Stimulated activated CD4-positive, alpha-beta T cell treated with anti-CD3 and anti-CD28 coated beads, Interleukin-1b, Interleukin-23, amount 100 ng/mL, for 1 hour (primary cell): ENCODE measurements at places on chromosomes 4 and X.

- DNase-seq = no peak
Observed at GRCh38 chr4:185549095-185549639, 13.9 kb upstream of the PDLIM3 start.

- no peak for DNase-seq
Observed at GRCh38 chr4:163776957-163777356, 282.5 kb downstream of the TMA16 start.

- DNase-seq = no peak
Observed at GRCh38 chr4:81214881-81215868, at the start of gene PRKG2. PRKG2 (minus strand) TSS chr4:81215222; CDS start chr4:81205047, 10,175 bp downstream.

DNA sequence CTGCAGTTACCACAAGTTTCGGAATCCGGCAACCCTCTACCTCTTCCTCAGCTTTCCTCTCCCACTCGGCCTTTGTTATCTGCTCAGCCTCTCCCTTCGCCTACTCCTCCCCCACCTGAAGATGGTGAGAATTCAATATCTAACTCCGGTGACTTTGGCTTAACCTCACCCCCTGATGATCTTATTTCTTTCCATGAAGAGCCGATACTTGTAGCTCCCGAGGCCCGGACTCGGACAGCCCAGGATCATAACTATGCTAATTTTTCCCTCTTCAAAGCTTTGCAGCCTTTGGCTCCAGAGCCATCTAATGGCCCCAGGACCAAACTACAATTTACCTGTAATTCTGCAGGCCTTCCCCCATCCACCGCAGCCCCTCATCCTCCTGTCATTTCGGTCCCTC is 32.0 kb upstream of the MGST2 start:
- no peak for DNase-seq

DNA sequence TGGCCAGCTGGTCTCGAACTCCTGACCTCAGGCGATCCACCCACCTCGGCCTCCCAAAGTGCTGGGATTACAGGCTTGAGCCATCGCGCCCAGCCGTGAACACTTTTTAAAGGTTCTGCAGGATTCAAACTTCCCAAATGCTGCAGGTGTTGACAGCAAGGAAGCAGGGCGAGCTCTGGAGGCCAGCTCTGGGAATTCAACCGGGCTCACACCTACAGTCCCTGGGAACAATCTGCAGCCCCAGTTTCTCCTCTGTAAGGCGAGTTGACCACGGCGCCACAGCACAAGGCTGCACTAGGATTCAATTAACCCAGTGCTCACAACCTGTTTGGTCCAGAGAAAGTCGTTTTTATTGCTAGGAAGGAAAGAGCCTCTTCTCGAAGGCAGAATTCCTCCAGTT is 1.6 kb downstream of the MTNR1A start:
- no peak for DNase-seq

DNA sequence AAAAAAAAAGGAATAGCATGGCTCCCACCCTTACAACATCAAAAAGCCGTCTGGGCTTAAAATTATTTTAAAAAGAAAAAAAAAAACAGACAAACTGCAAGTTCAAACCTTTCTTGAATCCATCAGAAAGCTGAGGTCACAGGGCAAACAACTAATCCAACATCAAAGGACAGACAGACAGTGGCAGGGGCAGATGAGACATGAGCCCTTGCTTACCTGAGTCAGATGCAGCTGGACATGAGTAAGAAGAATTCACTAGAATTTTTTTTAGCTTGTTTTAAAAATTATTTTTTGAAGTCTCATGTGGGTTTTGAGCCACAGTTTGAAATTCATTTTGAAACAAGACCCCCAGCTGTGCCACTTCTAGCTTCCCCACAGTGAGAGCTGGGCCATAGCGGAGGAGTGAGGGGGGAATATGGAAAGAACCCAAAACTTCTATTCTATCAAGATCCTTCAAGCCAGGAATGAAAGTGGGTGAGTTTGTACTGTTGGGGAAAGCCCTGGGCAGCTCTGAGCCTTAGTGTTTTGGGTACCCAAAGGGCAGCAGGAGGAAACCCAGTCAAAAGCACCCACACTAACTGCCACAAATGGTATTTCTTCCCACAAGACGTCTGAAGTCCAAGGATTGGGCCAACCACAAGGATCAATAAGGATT is 111.4 kb downstream of the ATXN3L start:
- DNase-seq = no peak

DNA sequence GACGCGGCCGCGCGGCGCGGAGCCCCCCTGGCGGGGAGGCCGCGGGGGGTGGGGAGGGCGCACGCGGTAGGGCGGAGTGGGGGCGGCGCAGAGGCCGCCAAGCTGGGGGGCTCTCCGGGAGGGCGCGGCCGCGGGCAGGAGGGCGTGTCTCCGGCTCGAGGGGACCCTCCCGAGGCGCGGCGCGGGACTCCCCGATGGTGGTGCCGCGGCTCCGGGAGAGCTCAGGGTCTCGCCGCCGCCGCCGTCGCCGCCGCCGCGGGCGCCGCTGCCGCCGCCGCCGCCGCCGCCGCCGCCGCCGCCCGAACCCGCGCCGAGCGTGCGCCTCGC is 165 bp upstream of the PTCHD1 start:
- DNase-seq = no peak

DNA sequence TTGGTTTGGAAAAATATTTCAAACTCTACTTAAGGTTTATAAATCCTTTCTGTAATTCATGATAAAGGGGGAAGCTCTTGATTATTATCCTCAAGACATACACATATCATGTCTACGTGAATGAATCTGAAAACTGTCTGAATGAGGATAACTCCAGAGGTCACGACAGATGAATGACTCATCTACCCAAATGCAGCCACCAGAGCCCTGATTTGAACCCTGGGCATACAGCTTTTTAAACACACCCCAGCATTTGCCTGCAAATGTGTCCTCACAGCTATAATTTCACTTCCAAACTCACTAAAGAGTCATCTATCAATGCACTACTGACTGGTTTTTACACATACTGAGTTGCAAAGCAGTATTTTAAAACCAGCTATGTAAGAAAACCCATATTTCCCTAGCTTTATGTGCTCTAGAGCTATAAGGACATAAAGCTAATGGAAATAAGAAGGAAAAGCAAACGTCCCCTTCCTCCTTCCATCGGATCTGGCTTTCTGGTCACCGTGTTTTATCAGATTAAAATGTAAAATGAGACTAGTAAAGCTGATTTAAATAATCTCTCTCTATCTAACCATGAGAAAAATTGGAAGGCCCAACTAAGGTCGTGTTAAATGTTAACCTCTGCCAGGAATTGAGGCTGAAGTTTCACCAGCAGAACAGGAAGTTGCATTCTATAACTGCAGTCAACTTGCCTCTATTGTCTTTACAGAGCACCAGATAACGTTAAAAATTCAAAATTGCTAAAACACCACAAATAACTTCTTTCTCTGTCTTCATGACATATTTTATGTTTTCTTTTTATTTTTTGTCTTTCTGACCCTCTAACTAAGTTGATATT is 63.1 kb upstream of the SPP1 start:
- DNase-seq = no peak

- DNase-seq = no peak
Observed at GRCh38 chr4:114146947-114147618, 167.6 kb upstream of the ARSJ start.

- no peak for DNase-seq
Observed at GRCh38 chr4:151455212-151455611, 46.2 kb downstream of the FHIP1A start.

- no peak for DNase-seq
Observed at GRCh38 chr4:163380703-163381102, 37.0 kb downstream of the NPY5R start.

DNA sequence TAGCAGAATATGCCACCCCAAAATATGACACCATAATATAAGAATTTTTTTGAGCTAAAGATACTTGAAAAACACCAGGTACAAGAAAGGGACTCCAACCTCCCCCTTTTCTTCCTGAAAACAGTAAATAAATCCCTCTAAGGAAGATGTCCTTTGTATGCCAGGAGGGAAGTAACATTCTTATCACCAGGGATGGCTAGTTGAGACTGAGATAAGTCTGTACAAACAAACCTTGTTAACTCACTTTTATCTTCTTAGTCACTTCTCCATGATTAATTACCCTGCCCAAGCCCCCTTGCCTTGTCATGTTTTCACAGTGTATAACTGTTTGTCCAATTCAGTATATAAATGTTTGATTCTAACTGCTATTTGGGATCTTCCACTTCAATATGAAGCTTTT is 888.0 kb downstream of the PCDH18 start:
- DNase-seq = no peak

GRCh38 chrX:9665113-9665512 is 100.5 kb downstream of the GPR143 start:
- no peak for DNase-seq

GRCh38 chr4:73705721-73706120 is 34.6 kb upstream of the CXCL8 start:
- no peak for DNase-seq

DNA sequence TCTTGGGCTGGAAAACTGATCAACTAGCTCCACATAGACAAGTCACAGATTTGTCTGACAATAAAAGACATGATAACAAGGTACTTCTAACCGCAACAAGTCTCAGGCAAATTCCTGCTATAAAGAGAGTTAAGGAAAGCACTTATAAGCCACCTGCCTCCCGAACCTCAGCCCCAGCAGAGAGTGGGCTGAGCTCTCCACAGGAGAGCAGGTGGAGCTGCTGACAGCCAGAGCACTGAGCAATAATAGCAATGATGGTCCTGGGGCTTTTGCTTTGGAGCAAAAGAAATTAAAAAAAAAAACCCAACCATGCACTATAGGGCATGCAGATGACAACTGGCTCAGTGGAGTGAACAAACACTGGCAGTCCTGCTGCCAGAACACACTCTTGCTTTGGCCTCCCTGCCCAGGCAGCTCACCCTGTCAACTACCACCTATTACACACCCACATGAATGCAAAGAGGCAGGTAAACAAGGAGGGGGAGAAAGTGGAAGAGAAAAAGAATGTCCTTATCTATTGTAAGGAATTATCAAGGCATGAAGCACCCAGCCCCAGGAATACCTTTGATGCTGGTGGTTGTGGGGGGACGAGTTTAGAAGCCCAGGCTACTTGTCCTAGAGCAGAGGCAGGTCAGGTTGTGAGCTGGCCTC is 135.8 kb upstream of the DGKK start:
- no peak for DNase-seq

DNA sequence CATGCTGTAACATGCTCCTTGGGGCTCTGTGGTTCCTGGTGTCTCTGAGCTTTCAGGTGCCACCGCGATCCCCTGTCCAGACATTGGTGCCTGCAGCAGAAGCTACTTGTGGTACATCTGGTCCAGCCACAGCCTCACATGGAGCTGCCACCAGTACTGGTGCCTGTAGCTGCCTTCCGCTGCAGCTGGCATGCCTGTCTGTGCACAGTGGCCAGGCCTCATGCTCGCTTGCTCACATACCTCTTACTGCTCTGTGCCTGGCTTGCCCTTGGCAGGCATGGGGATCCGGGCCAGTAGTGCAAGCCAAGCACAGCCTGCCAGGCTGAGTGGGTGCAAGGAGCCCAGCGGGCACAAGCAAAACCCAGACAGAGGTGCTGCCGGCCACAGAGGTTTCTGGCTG is 618.6 kb downstream of the DMD start:
- no peak for DNase-seq

DNA sequence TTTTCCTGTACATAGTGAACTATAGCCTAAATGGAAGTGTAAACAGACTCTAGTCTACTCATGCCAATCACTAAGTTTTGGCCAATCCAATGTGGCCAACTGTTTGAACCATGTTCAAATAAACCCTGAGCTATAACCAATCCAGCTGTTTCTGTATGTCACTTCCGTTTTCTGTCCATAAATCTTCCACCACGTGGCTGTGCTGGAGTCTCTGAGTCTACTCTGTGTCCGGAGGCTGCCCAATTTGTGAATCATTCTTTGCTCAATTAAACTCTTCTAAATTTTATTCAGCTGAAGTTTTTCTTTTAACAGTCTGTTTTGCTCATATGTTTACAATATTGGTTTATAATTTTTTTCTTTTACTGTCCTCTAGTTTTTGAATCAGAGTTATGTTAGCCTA is 112.3 kb upstream of the BANK1 start:
- DNase-seq = no peak

GRCh38 chr4:52098618-52099017 is 47.5 kb downstream of the SPATA18 start:
- no peak for DNase-seq

- DNase-seq = no peak
Observed at GRCh38 chr4:110902500-110902899, 279.6 kb upstream of the PITX2 start.

DNA sequence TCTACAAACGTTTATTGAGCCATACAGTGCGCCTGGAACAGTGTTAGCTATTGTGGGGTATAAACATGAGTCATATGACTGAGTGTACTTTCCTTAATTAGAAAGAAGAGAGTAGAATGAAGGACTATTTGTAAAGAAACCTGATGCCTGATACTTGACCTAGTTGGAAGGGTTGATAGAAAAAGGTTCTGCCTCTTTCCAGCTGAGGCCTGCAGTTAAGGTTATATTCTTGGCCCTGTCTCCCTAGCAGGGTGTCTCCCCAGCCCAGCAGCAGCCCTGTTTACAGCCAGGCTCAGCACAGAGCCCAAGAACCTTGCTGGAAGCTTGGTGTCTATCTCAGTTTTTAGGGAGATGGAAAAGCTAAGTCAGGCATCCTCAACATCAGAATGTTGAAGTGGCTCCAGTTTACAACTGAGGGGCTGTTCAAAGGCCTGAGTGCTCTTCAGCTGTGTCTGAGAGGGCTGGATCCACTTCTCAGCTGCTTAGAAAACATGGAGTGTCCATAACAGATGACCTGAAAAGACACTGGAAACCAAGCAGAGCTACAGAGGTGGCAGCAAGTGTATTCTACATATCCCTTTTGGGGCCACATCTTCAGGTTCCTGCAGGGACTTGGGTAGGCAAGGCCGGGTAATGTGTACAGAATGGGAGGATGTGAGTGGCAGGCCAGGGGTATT is 21.6 kb downstream of the NYX start:
- no peak for DNase-seq

GRCh38 chr4:8188085-8188484 is 11.0 kb upstream of the SH3TC1 start:
- no peak for DNase-seq

GRCh38 chr4:106687026-106687425 is 318.4 kb upstream of the GIMD1 start:
- no peak for DNase-seq

- no peak for DNase-seq
Observed at GRCh38 chr4:42955746-42956505, 63.4 kb downstream of the GRXCR1 start.

GRCh38 chrX:120463241-120463640 is 5.9 kb downstream of the LAMP2 start:
- no peak for DNase-seq

DNA sequence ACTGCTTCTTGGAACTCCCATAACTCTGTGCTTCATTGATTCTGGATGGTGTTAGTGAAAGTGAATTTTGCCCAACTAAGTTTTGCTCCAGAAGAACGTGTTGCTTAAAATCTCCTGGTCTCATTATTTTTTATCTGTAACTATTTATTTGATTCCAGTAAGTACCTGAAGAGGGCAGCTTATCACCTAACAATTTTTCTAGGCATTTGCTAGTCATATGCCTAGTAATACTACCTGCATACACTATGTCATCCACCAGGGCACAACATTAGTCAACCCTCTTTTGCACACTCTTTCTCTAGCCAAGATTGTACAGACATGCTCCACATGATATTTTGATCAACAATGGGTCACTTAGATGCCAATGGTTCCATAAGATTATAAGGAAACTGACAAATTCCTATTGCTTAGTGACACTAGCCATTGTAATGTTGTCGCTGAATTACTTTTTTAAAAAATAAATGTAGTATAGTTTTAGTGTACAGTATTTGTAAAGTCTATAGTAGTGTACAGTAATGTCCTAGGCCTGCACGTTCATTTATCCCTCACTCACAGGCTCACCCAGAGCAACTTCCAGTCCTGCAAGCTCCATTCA is 499.9 kb upstream of the AADAT start:
- no peak for DNase-seq

GRCh38 chr4:118772081-118772766 is 63.7 kb downstream of the SEC24D start:
- no peak for DNase-seq
